ENCODE measurements at places on chromosomes 7 and 10. TPM values are rescaled to one million over a fixed set of nuclear protein-coding genes. Genes with fewer than 3 reads are reported as not detected.

- DNase-seq, result no peak
These were observed 63.7 kb upstream of the AOAH start for GRCh38 chr7:36787933-36788378.

DNA sequence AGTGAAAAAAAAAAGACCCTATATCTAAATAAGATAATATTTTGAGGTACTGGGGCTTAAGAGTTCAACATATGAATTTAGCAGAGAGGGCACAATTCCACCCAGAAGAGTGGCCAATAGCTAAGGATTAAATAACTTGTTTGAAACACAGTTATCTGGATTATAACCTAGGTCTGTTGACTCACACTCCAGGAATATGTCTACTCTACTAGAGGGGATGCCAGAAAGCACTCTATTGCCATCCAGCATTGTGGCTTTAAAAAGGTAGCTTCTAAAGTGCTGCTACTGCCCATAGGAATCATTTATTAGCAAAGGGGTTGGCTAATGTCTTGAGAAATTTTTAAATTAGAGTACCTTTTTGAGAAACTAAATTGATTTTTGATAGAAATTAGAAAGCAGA is 102.2 kb downstream of the PPP1R3A start:
- DNase-seq, result no peak

DNA sequence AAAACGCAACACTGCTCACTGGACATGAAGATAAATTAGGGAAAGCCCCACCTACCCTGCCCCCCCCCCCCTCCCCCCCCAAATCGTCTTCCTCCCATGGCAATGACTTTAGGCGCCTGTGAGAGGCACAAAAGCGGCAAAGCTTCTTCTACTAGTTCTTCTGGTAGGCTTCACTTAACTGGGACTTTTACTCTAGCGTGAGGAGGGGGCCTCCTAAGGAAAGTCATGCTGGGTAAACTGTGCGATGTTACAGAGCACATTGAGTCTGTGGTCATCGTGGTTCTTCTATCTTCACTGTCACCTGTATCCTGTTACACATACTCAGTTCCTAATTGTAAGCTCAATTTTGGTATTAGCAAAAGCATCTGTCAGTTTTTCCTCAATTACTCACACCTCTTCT is 25.1 kb downstream of the HSPB1 start:
- DNase-seq, result no peak

- no peak for DNase-seq
These were observed 22.8 kb upstream of the FAM20C start for GRCh38 chr7:169276-170172.

DNA sequence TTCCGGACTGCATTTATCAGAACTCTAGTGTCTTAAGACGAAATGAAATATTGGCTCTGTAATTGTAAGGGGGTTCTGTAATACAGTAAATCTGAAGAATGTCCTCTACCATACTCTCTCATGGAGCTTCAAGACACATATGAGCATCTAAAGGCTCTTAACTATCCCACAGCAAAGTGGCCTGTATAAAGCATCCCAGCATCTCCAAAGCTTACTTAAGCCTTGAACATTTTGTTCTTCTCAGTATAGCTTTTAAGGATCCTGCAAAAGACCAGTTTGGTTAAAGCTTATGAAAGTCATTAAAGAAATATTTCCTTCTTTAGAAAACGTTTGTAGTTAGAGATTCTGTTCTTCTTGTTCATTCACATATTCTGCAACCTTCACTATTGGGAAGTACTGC is 75.1 kb downstream of the HGF start:
- no peak for DNase-seq

DNA sequence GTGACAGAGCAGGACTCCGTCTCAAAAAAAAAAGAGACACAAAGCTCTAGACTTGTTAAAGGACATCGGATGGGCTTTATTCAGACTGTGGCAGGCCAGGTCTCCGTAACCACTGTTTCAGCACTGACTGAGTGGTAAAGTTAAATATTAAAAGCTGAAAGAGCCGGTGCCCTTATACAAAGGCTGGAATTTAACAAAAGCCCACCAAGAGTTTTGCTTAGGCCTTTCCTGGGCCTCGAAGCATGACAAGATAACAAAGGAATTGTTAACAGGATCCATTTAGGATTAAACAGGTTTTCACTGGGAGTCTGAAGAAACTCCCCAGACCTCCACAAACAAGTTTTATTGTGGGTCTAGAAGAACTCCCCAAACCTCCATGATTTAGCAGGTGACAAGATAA is 727.8 kb downstream of the TYW1 start:
- DNase-seq, result no peak

- DNase-seq, result no peak
These were observed 674.2 kb upstream of the NRP1 start for GRCh38 chr10:34008656-34009055.

DNA sequence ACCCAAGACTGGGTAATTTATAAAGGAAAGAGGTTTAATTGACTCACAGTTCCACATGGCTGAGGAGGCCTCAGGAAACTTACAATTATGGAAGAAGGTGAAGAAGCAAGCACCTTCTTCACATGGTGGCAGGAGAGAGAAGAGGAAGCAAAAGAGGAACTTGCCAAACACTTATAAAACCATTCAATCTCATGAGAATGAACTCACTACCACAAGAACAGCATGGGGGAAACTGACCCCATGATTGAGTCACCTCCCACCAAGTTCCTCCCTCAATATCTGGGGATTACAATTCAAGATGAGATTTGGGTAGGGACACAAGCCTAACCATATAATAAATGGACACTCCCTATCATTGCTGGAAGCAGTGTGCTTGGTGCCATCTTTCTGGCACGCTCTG is 506.3 kb downstream of the CALN1 start:
- DNase-seq, result no peak

DNA sequence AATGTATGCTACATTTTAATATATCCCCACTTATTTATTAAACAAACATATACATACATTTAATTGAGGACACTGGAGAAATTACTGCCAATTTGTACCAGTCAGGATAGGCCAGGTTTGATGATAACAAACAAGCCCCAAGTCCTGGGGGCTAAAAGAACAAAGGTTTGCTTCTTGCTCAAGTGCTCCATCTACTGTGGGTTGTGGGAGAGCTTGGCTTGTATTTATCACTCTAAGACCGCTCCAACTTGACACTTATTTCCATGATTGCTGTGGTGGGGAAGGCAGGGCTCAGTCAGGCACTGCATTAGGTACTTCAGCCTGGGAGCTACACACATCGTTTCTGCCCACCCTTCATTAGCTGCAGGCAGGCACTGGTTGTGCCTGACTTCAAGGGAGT is 136.6 kb upstream of the ZNF32 start:
- DNase-seq, result no peak

- DNase-seq, result no peak
These were observed 30.2 kb upstream of the SH3PXD2A start for GRCh38 chr10:103885617-103886016.

- DNase-seq, result no peak
These were observed 37.1 kb downstream of the FAM53B start for GRCh38 chr10:124707144-124707467.

GRCh38 chr7:122416336-122416735 is 111.8 kb upstream of the FEZF1 start:
- no peak for DNase-seq

DNA sequence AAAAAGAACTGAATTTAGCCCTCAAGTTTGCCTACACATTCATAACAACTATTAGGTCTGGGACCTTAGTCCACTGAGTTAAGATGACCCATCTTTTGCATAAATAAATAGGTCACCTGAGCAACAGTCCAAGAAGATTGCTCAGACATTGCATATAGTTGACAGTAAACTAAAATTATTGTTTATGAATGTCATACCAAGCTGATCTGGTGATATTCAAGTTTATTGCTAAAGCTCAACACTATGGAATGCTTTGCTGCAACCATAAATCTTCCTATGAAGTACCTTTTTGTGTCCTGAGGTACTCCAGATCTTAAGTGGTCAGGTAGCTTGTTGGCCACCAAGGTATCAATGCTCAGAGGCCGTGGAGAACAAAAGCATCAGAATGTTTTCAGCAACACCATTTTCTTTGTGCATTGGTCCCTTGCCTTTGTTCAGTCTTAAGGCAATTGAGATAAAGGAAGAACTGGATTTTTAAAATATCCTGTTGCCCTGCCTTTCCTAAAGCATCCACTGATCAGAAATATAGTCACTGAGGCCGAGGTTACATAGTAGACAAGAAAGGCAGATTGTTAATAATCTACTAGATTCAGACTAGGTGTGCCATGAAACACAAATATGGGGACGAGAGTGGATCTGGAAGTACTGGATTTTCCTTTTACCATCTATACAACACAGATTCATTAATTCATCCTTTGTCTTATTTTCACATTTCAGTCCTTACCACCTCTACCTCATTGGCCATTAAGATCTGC is 321.3 kb downstream of the PTEN start:
- DNase-seq, result no peak

DNA sequence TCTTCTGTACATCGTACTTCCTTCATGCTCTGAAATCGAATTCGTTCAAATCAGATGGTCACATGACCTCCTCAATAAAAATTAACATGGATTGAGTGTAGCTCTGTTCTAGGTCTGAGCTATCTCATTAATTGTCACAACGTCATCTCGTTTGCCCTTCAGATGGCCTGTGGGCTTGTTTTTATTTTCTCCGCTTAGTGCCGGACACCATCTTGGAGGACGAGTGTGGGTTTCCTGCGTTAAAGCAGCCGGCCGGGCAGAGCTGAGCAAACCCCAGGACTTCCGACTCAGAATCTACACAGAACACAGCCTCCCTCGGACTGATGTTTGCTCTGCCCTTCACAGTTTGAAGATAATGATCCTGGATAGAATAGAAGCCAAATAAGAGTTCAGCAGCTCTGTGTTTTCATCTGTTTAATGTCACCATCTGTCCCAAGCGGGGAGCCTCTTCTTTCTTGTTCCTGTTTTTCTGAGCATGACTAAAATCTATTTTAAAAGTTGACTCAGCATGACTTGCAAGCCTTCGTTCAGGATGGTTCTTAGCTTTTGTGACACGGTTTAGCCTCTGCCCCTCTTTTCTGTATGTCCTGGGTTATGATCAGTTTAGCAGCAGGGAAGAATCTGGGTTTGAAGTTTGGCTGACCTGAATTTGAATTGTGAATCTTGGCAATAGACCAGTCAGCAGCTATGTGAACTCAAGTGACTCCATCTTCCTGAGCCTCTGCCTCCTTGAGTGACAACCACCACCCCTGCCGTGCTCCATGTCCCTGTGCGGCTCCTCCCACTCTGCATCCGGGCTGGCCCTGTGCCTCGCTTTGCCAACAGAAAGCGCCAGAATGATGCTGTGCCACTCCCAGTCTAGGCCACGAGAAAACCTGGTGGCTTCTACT is 30.6 kb upstream of the GALNTL5 start:
- no peak for DNase-seq

- no peak for DNase-seq
These were observed 147.2 kb downstream of the JAZF1 start for GRCh38 chr7:28033386-28033785.

GRCh38 chr7:51290702-51291540 is 25.7 kb downstream of the COBL start:
- DNase-seq, result no peak

GRCh38 chr7:108129018-108129965 is 869 bp downstream of the LAMB4 start:
- DNase-seq, result no peak

- peak; percentile 86 for DNase-seq
These were observed 76.6 kb downstream of the DNAJC1 start for GRCh38 chr10:21926949-21927348.

DNA sequence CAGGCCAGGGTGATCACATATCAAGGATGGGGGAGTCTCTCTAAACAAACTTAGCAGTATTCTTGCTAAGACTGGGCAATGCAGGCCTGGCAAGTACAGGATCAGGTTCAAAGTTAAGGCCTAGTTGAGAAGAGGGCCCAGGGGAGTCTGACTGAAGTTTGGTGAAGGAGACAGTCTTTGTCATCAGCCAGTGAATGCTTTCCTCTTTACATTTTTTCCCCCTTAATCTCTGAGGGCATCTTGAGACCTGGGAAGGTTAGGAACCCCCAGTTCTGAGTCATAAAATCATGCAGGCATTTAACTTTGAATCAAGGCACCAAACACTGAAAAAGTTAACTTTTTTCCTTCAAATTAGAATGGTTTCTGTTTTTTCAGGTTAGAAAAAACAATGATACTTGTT is 311.5 kb downstream of the REEP3 start:
- DNase-seq, result no peak

DNA sequence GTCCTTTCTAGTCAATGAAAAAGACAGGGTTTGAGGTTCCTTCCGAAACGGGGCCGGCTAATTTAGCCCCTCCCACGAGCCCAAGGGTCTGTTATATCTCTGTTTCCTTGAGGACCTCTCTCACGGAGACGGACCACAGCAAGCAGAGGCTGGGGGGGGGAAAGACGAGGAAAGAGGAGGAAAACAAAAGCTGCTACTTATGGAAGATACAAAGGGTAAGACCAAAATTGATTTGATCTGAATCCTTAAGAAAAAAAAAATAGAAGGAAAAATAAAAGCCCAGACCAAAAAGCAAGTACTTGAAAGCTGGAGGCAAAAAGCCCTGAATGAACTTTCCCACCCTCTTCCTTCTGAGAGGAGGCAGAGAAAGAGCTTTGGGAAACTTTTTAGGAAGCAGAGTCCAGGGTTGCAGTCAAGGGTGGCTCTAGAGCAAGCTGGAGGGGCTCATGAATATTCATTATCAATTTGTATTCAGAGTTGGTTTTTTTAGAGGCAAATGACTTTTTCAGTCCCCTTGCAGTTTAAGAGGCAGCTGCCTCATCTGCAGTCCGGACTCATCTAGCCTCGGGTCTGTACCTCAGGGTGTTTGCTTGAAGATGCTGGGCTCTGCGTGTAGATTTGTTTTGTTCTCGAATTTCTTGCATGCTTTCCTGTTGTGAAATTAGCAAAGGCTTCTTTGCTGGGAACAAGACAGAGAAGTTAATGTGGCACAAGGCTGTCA is at the start of gene ENTPD1:
Gene ENTPD1, plus strand, starts transcription at position 123 of the 721 bp plus-strand sequence. Its CDS starts 77 bp downstream, at position 200.
- DNase-seq, result no peak

DNA sequence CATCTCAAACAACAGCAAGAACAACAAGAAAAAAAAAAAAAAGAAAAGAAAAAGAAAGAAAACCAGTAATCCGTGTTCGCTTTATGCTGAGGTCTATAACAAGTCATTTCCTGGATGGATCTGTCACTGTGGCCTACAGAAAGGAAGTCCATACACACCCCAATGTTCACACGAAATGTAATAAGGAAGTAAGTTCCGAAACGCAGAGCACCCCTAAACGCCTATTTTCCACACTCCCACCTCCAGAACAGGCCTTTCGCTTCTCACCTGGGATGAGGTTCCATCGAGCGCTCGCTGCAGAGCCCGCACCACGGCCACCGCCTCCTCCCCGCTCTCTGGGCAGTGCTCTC is 735 bp downstream of the ZNF394 start:
- no peak for DNase-seq

DNA sequence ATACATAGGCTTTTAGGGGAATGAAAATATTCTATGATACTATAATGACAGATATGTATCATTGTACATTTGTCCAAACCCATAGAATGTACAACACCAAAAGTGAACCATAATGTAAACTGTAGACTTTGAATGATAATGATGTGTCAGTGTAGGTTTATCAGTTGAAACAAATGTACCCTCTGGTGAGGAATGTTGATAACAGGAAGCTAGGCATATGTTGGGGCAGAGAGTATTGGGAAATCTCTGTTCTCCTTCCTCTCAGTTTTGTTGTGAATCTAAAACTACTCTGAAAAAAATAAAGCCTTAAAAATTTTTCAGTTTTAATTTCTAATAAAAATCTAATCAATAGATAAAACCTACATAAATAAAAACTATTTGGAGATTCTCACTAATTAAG is 36.9 kb downstream of the C1GALT1 start:
- no peak for DNase-seq

Gene LRRC4
- 0.46 TPM for total RNA-seq

Gene ZNF488
- 0.29 TPM for total RNA-seq

Gene OPN4
- total RNA-seq, result not detected

Gene URGCP
- total RNA-seq, result 30.0 TPM

Gene SRRM3
- 0.21 TPM for total RNA-seq

Gene INTS1
- 84.3 TPM for total RNA-seq

Gene CFAP46
- total RNA-seq, result 3.8 TPM

Gene RSBN1L
- 8.7 TPM for total RNA-seq

Gene EN2
- total RNA-seq, result 0.07 TPM
